Activated CD8-positive, alpha-beta memory T cell treated with anti-CD3 and anti-CD28 coated beads for 1 hour (primary cell): ENCODE measurements at places on chromosomes 4 and X.

DNA sequence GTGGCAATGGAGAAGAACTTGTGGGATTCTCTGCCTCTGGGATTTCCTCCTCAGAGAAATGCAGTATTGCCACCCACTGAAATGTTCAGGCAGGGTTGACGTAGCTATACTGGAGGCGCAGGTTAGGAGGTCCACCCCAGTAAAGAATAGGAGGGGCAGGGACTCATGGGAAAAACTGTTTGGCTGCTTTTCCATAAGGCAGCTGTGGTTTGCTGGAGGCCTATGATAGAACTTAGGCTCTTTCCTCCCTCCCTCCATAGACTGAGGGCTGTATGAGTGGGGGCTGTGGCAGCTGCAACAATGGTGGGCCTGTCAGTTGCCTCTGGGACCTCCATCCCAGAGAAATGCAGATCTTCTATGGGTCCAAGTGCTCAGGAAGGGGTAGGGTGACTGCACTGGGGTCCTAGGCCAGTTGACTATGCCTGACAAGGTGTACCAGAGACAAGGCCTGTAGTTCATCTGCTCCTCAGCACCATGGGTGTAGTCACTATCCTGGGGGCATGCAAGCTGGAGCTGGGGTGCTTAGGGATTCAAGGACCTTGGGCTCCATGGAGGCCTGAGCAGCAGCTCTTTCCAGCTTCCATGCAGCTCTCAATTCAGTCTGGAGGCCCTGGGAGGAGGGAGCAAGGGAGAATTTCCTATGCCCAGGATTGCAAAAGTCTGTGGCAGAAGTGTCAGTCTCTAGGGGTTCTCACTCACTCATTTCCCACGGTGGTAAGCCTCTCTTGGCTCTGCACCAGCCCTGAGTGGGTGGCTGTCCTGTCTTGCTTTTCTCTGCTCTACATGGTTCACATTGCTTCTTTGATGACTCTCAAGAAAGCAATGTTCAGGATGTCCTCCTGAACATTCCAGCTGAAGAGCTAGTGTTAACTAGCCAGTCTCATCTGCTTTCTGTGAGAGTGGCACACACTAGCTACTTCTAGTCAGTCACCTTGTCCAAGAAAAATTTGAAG is 353.0 kb downstream of the IDS start:
- no peak for DNase-seq

GRCh38 chr4:67634741-67635140 is 66.2 kb downstream of the UBA6 start:
- DNase-seq = no peak

DNA sequence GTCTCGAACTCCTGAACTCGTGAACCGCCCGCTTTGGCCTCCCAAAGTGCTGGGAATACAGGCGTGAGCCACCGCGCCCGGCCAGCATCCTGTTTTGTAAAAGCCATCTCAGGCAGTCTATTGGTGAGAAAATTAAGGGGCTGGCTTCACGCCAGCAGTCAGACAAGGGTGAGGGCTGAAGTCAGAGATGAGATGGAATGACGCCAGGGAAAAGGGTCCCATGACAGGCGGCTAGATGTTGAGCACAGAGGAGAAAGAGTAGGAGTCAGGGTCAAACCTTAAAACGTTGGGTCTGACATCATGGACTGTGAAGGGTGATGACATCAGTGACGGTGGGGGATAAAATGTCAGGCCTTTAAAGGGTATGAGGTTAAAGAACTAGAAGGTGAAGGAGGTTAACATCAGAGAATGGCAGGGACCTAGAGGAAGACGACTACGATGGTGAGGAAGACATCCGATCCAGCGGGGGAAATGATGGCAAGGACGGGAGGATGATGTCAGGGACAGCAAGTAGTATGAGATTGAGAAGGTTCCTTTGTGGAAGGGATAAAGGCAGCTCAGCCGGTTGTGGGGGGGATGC is 504 bp upstream of the RBM3 start:
- no peak for DNase-seq

- DNase-seq = no peak
These were observed 155.8 kb downstream of the STAG2 start for GRCh38 chrX:124117325-124117724.

DNA sequence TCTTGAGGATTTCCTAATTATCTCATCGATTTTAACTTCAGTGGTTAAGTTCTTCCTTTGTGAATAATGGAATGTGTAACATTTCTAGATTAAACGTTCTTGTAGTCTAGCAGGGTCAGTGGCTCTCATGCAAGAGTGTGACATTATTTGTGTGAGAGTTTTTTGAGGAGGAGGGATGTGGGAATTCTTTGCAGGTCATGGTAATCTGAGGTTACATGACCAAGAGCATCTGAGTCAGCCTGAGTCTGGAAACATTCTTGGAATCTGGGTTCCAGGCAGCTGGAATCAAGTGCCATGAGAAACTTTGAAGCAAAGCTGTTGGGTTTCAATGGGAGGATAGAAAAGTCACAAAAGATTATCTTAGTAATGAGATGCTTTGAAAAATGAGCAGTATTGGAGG is 49.5 kb downstream of the GK start:
- DNase-seq = no peak

GRCh38 chrX:13074297-13075262 is 30.2 kb upstream of the FAM9C start:
- no peak for DNase-seq

DNA sequence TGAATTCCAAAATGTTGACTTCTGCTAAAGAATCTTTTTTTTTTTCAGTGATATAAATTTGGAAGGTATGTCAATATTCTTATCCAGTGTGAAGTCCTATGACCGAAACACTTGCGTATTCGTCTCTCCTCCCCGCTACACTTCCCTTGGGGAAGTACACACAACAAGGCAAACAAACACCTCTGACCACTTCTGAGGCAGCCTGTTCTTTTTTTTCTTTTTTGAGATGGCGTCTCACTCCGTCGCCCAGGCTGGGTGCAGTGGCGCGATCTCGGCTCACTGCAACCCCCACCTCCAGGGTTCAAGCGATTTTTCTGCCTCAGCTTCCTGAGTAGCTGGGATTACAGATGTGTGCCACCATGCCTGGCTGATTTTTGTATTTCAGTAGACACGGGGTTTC is 78.1 kb upstream of the DHRSX start:
- no peak for DNase-seq

GRCh38 chr4:154276496-154276895 is 215.1 kb downstream of the DCHS2 start:
- DNase-seq = no peak

DNA sequence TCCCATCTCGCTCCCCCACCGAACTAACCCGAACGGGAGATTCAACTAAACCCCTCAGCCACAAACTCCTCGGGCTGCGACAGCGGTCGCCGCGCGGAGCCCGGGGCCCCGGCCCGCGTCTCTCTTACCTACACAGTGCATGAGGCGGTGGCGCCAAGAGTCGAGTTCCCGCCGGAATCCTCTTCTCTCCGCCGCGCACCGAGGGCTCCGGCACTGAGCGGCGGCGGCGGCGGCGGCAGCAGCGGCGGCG is 160 bp downstream of the LCORL start:
- no peak for DNase-seq

- no peak for DNase-seq
These were observed 498.4 kb downstream of the PDGFC start for GRCh38 chr4:156473151-156473550.

- no peak for DNase-seq
These were observed at the start of gene GPC4 for GRCh38 chrX:133415276-133416105. GPC4 (minus strand) TSS chrX:133415489; CDS start chrX:133414965, 524 bp downstream.

DNA sequence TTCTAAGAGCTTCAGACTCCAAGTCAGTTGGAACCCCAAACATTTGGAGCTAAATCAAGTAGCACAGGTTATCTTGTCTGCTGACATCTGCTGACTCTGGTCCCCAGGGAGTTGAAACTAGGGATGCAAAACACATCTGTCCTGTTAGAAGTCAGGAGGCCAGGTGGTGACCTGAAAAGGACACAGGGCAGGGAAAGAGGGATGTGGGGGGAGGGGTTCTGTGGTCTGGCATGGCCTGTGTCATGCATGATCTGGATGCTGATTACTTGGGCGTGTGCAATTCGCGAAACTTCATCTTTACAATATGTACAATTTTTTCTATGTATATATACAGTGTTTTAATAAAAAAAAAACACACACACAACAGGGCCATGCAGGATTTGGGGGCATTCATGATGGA is 55.3 kb downstream of the FHDC1 start:
- DNase-seq = no peak

GRCh38 chrX:45050558-45050957 is 150.1 kb downstream of the DIPK2B start:
- no peak for DNase-seq

- DNase-seq = no peak
These were observed 2163.0 kb upstream of the AGA start for GRCh38 chr4:179605196-179605595.

DNA sequence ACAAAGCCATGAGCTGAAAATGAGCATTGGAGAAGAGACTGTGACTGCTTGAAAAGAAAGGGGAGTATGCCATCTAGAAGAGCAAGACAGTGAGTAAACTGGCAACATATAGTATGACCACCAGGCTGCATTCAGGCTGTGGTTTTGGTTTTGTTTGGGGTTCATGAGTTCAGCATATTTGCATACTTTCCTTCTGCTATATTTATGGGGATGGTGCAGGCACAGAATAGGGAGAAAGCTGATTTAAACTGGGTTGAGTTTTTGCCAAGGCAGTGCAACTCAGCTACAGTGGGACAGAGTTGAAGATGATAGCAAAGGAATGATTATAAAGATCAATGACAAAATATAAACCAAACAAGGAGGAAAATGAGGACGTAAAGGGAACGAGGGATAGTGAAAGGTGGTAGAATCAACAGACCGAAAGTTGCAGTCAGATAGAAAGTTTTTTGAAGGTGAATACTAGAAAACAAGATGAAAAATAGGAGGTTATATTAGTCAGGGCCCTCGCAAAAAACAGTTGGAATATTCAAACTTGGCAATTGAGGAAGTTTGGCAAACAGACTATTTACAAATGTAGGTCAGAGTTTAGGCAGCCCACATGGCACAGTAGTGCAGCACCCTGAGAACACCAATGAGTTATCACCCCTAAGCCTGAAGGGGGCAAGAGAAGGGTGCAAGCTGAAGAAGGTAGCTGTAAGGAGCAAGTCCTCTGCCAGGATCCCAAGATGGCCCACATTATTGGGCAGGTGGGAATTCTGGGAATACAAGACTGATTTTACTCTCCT is 114.8 kb upstream of the MAP9 start:
- DNase-seq = no peak

- no peak for DNase-seq
These were observed 75.1 kb upstream of the DDX3X start for GRCh38 chrX:41258871-41259270.

GRCh38 chr4:7435471-7436061 is 836 bp upstream of the PSAPL1 start:
- no peak for DNase-seq

GRCh38 chr4:160299177-160299576 is 1196.3 kb downstream of the RAPGEF2 start:
- no peak for DNase-seq

DNA sequence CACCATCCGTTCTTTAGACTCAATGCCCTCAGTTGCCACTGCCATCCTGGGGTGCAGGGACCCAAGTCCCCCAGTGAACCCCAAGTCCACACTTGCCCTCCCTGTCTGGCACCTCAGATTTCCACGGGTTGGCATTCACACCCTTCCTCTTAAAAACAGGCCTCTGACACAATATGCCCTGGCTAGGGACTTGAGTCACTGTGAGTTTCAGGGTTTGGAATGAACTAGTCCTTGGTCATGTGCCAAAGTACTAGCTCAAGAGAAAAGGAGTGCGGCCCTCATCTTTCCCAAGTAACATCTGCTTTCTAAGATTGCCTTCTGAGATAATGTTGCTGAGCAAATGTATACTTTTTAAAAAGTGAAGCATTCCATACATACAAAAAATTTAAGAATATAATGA is 134.0 kb downstream of the MID1 start:
- no peak for DNase-seq

DNA sequence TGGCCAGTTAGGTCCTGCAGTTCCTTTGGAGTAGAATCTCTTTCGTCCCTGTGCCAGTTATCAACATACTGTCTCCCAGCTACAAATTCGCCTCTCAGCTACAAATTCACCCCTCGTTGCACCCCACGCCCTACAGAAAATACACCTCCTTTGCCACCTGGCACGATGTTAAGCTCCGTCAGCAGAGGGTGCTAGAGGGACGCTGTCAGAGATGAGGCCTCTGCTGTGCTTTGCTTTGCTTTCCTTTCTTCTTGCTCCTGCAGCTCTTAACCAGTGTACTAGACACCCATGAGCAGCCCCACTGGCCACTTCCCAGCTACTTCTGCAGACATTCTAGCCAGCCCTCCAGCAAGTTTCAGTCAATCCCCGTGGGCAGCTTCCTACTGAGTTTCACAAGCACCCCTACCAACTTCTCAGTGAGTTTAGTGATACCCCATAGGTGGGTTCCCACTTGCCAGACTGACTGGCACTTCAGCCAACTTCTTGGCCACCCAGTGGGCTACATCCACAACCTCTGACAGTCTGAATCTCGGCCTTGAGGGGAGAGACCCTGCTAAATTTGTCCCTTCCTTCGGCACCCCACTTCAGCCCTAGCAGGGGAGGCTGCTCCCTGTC is 21.8 kb downstream of the HAUS3 start:
- peak; percentile 61 for DNase-seq

DNA sequence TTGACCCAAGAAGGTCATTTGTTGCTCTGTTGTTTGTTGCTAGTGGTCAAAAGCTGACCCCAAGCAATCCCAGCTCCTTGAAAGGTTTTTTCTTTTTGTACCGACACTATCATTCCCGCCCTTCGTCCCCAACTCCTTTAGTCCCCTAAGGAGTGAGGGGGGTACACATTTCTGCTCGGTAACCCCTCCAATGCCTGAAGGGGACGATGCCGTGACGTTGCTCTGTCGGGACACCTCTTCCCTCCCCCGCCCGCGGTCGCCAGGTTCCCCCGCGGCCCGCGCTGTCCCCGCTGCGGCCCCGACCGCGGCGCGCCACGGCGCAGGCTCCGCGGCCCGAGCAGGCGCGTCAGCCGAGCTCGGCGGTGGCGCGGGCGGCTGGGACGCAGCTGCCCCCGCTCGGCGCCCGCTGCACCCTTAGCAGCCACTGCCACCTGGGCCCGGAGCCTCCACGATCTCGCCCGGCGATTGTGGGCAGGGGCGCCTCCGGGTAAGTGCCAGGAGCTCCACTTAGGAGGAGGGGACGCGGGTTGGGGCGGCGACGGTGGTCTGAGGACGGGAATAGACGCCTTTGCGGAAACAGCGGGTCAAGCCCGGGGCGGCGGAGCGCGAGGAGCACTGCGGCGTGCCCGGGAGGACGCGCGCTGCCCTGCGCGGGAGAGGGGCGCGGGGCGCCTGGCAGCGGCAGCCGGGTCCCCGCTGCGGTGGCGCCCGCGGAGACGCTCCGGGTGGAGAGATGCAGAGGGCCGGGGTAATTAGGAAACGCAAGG is at the start of gene GLRB:
Gene GLRB (plus strand): TSS at position 340 of the 767 bp plus-strand sequence. CDS start 1,875 bp downstream, outside the sequence.
- DNase-seq = no peak

DNA sequence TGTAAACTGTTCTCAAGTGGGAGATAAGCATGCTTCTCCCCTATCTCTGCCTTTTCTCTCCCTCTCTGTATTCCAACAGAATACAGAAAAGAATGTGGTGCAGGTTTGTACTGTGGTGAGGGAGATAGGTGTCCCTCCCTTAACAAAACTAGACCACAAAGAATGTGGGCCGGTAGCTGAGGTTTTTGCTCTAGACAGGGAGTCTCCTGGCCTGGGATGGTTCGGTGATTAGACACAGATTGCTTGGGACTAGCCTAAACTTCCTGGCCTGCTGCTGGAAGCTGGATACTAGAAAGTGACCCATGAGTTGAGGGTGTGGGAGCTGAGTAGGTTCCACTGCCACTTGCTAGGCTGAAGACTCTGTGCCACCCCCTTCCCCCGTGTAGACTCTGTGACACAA is 143.0 kb downstream of the CXXC4 start:
- no peak for DNase-seq
